Neuronal stem cell (in vitro differentiated cells): ENCODE measurements at places on chromosomes 11 and 22.

GRCh38 chr11:26649884-26650283 lies 72.0 kb downstream of the SLC5A12 start:
- DNase-seq, result peak; percentile 72

- no peak for DNase-seq
These were observed 1436.4 kb downstream of the BRD1 start for GRCh38 chr22:48391171-48391711.

DNA sequence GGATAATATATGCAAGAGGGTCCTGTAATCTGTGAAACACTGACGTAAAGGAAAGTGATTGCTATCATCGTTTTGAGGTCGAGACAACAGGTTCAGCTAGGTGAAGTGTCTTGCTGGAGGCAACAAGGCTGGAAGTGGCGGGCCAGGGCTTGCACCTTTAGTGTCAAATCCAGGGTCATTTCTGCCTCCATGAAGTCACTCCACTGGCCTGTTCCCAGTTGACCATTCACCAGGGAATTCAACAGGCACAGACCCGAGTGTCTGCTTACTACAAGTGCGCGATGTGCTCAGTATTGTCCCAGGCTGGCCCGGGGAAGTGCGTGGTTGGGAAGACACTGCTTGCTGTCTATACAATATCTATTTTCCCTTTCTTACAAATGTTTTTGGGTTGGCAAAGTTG lies 225.0 kb downstream of the CEP164 start:
- DNase-seq, result no peak

DNA sequence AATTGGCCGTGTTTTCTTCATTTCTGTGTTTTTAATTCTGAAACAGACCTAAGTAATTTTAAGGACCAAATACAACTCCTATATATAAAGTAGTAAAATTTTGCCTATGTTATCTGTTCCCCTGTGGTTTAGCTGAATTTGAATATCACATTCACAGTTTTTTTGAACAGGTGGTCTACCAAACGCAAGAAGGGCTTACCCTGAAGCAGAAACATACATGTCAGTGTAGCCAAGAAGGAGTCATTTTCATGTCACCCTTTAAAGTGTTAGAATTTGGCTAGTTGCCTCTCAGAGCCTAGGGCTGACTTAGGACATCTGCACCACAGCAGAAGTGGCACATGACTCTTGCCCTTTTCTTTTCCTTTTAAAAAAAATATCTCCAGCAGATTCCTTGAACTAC lies 34.3 kb downstream of the MYBPC3 start:
- DNase-seq, result no peak

GRCh38 chr11:10742460-10743208 lies 8.4 kb upstream of the CTR9 start:
- DNase-seq, result no peak

DNA sequence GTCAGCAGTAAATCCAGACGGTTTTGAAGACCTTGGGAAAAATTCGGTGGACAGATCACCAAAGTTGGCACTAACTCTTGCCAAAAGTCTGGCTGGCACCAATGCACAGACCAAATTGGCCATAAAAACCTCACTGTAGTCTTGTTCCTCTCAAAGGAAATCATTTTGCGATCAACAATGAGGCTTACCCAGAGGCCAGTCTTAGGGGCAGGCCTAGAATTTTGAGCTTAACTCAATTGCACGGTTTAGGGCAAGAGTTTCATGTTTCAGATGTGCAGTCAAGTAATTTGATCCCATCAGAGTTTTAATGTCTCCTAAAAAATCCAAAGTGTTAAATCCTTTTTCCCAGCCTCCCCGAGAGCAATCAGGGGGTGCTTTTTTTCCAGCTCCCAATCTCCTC lies 19.0 kb downstream of the MPPED2 start:
- DNase-seq, result no peak

- DNase-seq, result peak; percentile 91
These were observed at the start of gene SBF1 for GRCh38 chr22:50474710-50475651. TSS of gene SBF1 (minus strand) at chr22:50475035. CDS start at chr22:50474840, 195 bp downstream.
